ENCODE measurements at places on chromosomes 2 and 18.

DNA sequence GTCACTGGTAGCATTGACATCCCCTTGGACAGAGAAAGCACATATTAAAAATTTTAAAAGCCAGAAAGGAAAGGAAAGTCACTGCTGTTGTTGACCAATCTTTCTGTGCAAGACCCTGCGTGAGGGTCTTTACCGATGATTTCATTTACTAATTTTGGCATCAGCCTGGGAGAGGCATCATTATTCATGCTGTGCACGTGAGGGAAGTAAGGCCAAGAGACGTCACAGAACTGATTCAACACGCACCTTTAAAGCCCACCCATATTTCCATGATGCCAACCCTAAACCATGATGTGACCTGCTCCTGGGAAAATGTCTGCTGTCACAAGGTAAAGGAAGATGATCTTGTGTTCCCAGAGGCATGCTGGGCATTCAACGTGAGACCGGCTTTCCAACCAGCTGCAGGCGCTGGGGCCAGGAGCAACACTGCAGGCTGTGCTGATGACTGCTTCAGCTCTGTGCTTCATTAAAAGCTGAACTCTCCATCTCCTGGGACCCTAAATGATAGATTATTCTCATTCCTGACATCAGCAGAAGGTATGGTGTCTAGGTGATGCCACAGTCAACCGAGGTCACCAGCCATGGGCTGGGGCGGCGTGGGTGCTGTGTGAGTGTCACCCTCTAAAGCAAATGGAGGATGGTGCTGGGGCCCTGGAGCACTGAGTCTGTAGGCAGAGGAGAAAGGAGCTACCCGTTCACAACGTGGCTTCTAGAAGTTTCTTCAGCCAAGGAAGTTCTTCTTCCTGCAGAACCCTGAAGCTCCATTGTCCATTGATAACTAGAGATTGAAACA, 53.9 kb downstream of the TMEM18 start:
- no peak for DNase-seq

DNA sequence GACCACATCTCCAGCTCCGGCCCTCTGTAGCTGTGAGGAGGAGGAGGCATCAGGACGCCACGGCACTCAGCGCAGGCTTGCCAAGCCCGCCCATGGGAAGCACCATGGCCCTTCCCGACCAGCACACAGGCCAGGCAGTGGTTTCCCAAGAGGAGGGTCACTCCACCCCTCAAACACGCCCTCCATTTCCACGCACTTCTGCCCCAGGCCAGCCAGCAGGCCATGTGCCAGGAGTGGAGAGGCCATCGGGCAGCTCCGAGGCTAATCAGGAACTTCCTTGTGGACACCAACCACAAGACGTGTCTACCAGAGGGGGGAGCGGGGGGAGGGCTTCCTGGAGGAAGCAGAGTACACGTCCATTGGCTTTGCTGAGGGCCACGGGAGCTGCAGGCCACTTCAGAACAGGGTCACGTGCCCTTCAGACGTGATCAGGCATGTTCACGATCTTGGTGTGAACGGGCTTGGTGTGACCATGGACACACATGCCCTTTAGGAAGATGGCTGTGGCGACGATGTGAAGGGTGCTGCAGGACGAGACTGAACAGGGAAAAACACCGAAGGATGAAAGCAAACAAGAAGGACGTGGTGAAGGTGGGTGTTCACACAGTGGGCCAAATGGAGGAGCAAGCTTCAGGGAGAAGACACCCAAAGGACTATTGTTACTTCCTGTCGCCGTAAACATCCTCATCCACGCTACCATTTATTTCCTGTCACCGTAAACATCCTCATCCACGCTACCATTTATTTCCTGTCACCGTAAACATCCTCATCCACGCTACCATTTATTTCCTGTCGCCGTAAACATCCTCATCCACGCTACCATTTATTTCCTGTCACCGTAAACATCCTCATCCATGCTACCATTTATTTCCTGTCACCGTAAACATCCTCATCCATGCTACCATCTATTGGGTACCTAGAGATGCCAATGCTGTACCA, 6.5 kb upstream of the MTERF4 start:
- DNase-seq: no peak

GRCh38 chr18:25077038-25077943, 274.7 kb downstream of the ZNF521 start:
- no peak for DNase-seq

GRCh38 chr18:45792506-45793263, 32.8 kb upstream of the SIGLEC15 start:
- DNase-seq: peak; percentile 96

DNA sequence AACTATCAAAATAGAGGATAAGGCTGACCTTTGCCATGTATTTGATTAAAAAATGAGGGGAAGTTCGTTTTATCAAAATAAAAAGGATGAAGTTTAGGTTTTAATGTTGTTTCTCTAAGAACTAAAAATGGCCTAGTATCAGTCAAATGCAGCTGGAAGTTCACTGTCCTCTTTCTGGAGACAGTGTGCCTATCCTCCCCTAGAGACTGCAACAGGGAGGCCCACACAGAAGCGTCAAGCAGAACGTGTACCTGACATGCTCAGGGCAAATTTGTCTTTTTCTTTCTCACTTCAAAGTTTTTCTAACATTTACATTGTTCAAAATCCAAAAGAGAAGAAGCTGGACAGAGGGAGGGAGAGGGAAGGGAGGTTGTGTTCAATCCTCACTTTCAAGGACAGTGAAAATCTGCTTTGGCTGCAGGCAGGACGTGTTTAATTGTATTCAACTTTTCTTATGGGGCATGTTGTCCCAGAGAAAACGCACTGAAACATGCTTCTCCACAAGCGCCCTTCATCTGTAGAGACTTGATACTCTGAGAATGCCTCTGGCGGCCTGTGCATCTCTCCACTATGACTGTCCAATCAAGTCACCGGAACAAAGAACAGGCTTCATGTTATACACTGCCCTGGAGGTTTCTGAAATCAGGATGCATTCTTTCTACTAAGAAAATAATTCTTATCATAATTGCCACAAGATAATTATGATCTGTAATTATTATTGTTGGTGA, 65.1 kb downstream of the FAM210A start:
- no peak for DNase-seq

- no peak for DNase-seq
Observed at GRCh38 chr2:149173220-149173619, 134.7 kb downstream of the LYPD6B start.

DNA sequence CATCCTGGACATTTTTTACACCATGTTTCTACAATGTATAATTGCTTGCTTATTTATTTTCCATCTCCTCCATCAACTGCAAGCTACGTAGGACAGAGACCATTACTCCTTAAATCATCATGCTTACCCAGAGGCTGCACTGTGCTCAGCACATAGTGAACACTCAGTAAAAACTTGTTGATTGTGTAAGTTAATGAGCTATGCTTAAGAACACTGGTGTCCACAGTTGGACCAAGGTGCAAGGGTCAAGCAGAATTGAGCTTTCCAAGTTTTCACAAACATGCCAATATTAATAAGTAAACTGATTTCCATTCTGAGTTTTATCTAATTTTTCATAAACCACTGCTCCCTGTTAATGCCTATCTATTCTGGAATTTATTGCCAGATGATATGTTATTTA, 464.2 kb upstream of the TCF4 start:
- no peak for DNase-seq

GRCh38 chr18:49399003-49399402, 61.4 kb downstream of the DYM start:
- peak; percentile 57 for DNase-seq

- DNase-seq: no peak
Observed at GRCh38 chr2:85459771-85460170, 41.3 kb downstream of the SH2D6 start.

- DNase-seq: no peak
Observed at GRCh38 chr2:55862246-55862645, 61.3 kb downstream of the EFEMP1 start.

GRCh38 chr18:35041815-35042387, 688 bp downstream of the MAPRE2 start:
- DNase-seq: no peak

DNA sequence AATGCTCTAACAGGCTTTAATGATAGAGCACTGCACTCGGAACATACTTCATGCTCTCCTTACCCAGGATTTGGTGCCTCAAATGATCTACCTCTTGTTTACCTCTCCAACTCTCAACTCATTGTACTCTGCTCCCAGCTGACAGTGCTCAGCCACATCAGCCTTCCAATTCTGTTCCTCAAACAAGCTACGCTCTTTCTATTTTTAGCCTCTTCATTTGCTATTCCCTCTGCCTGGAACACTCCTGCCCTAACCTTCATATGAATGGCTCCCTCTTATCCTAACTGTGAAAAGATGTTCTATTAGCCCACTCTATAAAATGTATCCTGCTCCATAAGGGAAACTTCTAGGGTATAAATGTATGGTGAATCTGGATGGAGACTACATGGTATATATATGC, 42.5 kb downstream of the PIGN start:
- no peak for DNase-seq

DNA sequence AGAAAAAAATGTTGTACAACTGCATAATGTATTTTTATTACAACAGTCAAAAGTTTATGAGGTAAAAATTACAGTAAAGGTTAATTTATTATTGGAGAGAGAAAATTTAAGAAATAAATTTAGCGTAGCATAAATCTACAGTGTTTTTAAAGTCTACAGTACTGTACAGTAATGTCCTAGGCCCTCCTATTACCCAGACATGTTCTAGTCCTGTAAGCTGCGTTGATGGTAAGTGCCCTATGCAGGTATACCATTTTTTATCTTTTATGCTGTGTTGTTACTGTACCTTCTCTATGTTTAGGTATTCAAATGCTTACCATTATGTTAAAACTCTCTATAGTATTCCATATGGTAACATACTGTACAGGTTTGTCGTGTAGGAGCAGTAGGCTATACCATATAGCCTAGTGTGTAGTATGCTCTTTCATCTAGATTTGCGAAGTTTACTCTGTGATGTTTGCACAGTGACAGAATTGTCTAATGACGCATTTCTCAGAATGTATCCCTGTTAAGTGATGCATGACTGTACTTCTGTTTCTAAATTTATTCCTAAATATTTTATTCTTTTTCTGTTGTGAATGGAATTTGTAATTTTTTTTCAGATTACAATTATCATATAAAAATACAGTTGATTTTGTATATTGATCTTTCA, 24.5 kb downstream of the ABI2 start:
- no peak for DNase-seq

GRCh38 chr2:135800513-135801460, 36.2 kb downstream of the LCT start:
- peak; percentile 47 for DNase-seq

GRCh38 chr2:230537531-230537976, 121.6 kb downstream of the SP100 start:
- no peak for DNase-seq

GRCh38 chr2:154720651-154721050, 22.2 kb downstream of the KCNJ3 start:
- no peak for DNase-seq

- DNase-seq: no peak
Observed at GRCh38 chr18:28794459-28795245, 617.7 kb upstream of the CDH2 start.

- no peak for DNase-seq
Observed at GRCh38 chr18:67428805-67429204, 87.7 kb downstream of the DSEL start.

DNA sequence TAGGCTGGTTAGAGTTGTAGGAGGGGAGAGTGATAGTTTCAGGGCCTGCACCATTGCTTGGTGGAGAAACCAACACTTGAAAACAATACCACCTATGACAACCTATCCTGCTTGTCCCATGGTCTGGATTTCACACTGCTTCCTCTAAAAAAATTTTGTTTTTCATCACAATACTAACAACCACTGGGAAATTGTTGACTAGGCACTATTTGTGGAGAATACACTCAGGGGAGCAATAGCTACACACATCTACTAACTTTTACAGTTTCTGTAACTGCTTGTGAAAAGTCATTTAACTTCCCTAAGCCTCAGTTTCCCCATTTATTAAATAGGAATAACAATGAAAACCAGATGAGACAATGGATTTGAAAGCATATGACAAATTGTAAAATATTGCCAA, 4.1 kb upstream of the CRYGB start:
- no peak for DNase-seq

DNA sequence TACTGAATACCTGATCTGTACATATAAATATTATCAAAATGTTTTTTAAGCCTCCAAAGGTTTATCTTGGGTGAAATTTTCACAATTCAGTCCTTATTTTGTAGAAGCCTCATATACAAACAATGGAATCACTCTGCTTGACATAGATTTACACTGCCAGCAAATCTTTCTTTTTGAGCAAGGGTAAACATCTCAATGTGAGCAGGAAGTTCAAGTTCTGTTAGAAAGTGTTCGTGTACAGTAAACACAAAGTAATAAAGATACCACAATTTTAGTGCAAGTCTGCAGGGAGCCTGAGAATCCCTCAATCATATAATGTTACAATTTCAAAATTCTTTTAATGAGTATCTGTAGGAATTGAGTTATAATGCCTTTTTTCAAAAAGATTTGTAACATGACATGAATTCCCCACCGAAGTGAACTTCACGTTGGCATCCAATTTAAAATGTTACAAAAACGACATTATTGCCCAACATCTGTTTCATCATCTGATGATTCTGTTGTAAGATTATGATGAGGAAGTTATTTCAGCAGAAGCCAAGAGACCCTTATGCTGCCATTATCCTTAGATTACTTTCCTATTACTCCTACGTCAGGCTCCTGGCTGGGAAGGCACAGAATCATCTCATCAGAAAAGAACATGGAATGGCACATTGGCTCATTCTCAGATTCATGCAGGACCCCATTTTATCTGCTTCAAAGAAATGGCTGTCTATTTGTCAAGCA, 283.9 kb upstream of the ACVR2A start:
- DNase-seq: peak; percentile 88

DNA sequence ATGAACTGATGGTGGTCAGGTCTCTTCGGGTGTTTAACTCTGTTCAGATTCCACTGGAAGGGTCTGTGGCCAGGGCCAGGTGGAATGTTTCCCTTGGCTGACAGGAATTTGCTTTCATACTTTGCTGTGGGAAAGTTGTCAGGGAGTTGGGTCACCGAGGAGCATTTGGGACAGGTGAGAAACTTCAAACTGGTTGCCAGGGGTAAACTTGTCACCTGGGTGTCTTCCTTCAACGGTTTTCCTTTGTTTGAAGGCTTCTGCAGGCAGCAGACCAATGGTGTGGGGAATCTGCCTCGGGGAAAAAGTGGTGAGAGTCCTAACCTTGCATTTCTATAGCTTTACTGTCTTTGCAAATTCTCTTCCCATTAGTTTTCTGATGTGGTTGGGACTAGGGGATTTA, 92.2 kb downstream of the TGFA start:
- DNase-seq: no peak

DNA sequence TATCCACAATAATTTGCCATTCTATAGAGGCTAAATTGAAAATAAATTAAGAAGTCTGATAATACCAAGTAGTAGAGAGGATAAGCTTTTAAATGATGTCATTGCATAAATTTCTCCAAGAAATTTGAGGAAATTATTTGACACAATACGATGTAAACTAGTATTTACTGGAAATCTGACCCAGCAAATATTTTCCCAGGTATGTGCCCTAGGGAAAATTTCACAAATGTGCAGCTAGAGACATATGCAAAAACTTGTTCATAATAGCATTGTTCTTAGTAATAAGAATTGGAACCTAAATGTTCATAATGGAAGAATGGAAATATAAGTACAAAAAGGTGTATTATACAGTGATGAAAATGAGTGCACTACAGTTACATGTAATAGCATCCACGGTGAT, 888.8 kb upstream of the SOX11 start:
- no peak for DNase-seq

- no peak for DNase-seq
Observed at GRCh38 chr2:14517731-14518130, 114.8 kb upstream of the LRATD1 start.

- no peak for DNase-seq
Observed at GRCh38 chr2:112658839-112659667, 13.3 kb downstream of the SLC20A1 start.

- no peak for DNase-seq
Observed at GRCh38 chr2:134408386-134408785, 154.5 kb downstream of the MGAT5 start.

Measured in inflammatory macrophage treated with lipopolysaccharide for 1 hour (primary cell).